Peyer's patch (tissue), 4 donors: ENCODE measurements at places on chromosomes 5 and 9.
A peak's percentile ranks its signal among the peaks of the same experiment; 100 is the strongest.

DNA sequence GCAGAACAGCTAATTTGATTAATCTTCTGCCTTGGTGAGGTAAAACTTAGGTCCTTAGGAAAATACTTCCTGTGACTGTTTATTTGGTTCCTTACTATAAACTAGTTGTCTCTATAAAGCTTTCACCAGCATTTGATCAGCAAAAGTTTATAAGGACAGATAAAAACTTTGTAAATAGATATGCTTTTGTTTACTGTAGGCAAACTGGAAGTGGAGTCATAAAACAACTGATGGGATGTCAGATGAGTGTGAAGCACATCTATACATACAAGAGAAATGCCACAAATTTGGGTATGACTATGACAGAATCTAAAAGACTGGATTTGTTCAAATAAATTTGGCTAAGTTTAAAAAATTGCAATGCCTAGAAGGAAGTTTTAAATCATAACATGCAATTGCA lies 5.5 kb downstream of the PTGER4 start:
- peak overlapping the region; percentile 75 for H3K4me3 ChIP-seq
- H3K36me3 ChIP-seq, result no peaks in the 10 kb centered on the region
- H3K4me1 ChIP-seq, result peaks cover 54% of the 10 kb centered on the region
- H3K27me3 ChIP-seq, result no peaks in the 10 kb centered on the region

DNA sequence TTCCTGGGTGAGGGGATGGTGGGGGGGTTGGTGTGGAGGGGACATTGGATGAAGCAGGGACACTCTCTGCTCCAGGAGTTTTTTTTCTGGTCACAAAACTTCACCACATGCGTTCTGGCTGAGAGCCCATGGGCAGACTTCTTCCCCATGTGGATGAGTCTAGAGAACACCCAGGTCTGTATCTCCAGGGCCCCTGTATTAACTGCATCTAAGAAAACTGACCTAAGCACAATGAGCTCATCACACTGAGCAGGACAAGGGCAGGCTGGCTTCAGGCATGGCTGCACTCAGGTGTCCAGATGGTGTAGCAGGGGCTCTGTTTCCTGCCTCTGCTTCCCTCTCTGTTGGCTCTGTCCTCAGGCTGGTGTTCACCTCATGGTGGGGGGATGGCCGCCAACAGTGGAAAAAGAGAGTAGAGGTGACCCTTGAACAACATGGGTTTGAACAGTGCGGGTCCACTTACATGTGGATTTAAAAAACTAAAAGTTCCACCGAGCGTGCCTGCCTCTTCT lies 85.3 kb upstream of the STC2 start:
- H3K27ac ChIP-seq, result no peak overlapping the region
- H3K27me3 ChIP-seq, result no peaks in the 10 kb centered on the region
- H3K4me1 ChIP-seq, result no peaks in the 10 kb centered on the region
- H3K36me3 ChIP-seq, result no peaks in the 10 kb centered on the region
- H3K4me3 ChIP-seq, result no peak overlapping the region

GRCh38 chr9:87628346-87628745 lies 97.6 kb upstream of the CTSL start:
- H3K36me3 ChIP-seq, result no peaks in the 10 kb centered on the region
- H3K27ac ChIP-seq, result no peak overlapping the region
- no peaks in the 10 kb centered on the region for H3K27me3 ChIP-seq
- no peaks in the 10 kb centered on the region for H3K4me1 ChIP-seq

DNA sequence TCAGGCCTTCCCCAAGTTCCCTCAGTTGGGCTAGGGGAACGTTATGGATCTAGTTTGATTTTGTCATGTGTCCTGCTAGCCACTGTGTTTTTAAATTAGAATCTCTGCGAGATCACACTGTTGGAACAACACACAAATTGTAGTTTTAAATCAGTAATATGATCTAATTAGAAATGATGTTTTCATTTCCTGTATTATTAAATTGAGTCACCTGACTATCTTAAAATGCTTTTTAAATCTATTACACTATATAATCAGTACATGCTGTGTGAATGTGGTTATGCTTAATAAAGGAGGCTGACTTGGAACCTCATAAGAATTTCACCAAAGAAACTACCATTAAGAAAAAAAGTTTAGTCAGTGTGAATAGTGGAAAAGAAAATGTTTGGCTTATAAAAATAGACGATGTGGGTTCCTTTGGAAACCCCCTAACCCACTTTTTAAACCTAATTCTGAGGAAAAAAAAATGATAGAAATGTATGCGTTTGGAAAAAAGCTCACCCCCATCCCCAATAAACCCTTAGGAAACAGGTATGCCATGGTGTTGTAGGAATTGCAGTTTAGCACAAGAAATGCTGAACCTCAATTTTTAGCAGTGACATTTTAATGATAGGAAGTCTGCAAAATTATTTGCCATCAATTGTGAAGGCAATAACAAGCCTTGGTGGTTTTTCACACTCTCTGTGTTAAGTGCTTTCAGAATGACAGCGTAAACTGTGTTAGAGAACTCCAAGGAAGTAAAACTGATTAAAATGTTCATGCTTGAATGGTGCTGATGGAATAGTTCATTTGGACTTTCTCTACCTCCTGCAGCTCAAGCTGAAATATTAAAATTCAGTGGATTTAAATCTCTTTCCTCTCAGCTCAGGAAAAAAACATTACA lies 59.0 kb downstream of the TLE4 start:
- H3K4me3 ChIP-seq, result no peak overlapping the region
- H3K27ac ChIP-seq, result no peak overlapping the region
- H3K27me3 ChIP-seq, result no peaks in the 10 kb centered on the region
- DNase-seq, result no peak

GRCh38 chr5:1130218-1130946 lies 18.5 kb upstream of the SLC12A7 start:
- peak; percentile 76 for DNase-seq
- no peaks in the 10 kb centered on the region for H3K4me1 ChIP-seq
- H3K27ac ChIP-seq, result no peak overlapping the region

DNA sequence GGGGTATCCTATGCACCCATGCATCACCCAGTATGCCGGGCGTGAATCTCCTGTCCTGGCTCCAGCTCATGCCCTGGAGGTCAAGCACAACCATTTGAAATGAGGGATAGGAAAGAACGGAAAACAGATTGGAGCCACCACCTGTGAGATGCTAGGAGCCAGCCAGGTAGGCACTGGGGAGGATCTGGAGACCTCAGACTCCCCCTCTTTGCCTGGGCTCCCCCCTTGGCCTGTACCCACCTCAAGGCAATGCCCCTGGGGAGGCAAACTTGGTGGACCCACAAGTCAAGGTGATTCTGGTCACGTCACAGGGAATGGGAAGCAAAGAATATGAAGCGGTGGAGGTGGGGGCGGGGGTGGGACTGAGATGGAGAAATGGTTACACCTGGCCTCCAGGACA lies 92.6 kb downstream of the PAX5 start:
- H3K27me3 ChIP-seq, result no peaks in the 10 kb centered on the region
- no peaks in the 10 kb centered on the region for H3K36me3 ChIP-seq
- H3K27ac ChIP-seq, result no peak overlapping the region

- no peaks in the 10 kb centered on the region for H3K27me3 ChIP-seq
- H3K4me1 ChIP-seq, result no peaks in the 10 kb centered on the region
- H3K27ac ChIP-seq, result no peak overlapping the region
- no peaks in the 10 kb centered on the region for H3K36me3 ChIP-seq
- H3K4me3 ChIP-seq, result no peak overlapping the region
These were observed 1850.9 kb upstream of the NUDT12 start for GRCh38 chr5:105413406-105413990.

GRCh38 chr5:39164016-39164415 lies 55.3 kb downstream of the FYB1 start:
- no peak overlapping the region for H3K27ac ChIP-seq
- no peaks in the 10 kb centered on the region for H3K27me3 ChIP-seq
- no peaks in the 10 kb centered on the region for H3K4me1 ChIP-seq
- H3K4me3 ChIP-seq, result no peak overlapping the region
- H3K36me3 ChIP-seq, result no peaks in the 10 kb centered on the region
